DMS153 (cell line): ENCODE measurements at places on chromosomes 1 and 21.

- DNase-seq, result no peak
Observed at GRCh38 chr1:158053276-158053675, 59.8 kb downstream of the KIRREL1 start.

DNA sequence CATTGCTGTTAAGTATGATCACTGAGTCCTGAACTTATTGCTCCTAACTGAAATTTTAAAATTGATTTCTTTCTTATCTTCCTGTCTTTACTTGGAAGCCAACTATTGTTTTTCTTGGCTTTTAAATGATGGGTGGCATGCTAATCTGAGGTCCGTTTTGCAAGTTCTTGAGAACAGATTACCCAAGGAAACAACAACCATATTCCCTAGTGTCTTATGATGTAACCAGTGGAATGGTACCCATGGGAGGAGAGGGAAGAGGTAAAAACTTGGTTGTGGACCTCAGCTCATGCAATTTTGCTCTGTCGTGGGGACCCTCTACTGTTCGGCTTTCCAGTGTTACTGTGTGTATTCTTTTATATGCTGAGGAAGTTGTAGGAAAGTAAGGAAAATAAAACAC is 454.8 kb upstream of the ADAMTS5 start:
- DNase-seq, result no peak

GRCh38 chr1:58903514-58904298 is 119.9 kb upstream of the JUN start:
- peak; percentile 73 for DNase-seq

DNA sequence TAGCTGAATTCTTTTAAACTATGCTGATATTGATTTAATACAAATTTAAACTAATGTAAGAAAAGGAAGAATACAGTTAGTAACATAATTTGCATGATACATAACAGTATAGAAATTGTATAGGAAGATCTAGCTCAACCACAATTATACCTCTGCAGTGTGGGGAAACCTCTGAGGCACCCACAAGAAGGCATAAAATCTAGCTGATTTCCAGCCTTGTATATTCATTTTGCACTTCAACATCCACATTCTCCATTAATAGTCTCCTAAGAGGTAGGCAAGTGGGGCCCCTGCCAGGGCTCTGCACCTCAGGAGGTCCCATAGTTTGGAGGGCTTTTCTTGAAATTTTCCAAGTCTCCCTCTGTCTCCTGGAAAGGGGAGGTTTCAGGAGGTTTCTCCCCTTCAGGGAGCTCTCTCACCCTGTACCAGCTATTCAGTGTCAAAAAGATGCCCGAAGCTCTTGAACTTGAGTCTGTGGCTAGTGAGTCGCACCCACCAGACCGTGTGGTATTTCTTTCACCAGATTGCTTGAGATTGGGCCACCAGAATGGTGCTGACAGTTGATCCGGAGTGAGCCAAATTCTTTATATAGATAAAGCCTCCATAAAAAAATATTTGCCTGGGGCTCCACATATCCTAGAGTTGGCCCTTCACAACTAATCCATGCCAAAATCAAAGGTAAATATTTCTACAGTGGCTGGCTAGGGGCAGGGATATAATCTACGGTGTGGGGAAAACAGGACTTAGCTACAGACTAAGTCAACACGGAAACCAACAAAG is 108.2 kb downstream of the TIAM1 start:
- peak; percentile 74 for DNase-seq

- no peak for DNase-seq
Observed at GRCh38 chr1:11693024-11693590, 1.6 kb downstream of the DRAXIN start.

- no peak for DNase-seq
Observed at GRCh38 chr1:55154616-55155015, 60.5 kb downstream of the USP24 start.

GRCh38 chr1:107593501-107594209 is 371.3 kb downstream of the VAV3 start:
- DNase-seq, result no peak

GRCh38 chr21:41458121-41458520 is 32.1 kb downstream of the MX1 start:
- no peak for DNase-seq

DNA sequence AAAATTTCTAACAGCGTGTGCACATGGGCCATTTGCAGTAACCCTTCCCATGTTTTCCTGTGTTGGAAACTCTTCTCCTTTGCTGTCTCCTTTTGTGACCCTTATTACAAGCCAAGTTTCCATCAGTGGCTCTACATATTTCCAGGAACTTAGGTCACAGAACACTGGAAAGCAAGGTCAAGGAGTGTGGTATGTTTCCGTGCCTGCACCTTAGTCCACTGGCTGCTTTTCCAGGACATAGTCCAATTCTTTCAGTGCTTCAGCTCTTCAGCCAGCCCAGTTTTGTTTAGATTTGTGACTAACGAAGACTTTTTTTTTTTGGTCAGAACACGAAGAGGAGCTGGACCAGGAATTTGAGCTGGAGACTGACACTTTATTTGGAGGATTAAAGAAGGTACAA is 33.8 kb downstream of the HHAT start:
- no peak for DNase-seq

- no peak for DNase-seq
Observed at GRCh38 chr1:113947388-113948107, 18.4 kb downstream of the HIPK1 start.

DNA sequence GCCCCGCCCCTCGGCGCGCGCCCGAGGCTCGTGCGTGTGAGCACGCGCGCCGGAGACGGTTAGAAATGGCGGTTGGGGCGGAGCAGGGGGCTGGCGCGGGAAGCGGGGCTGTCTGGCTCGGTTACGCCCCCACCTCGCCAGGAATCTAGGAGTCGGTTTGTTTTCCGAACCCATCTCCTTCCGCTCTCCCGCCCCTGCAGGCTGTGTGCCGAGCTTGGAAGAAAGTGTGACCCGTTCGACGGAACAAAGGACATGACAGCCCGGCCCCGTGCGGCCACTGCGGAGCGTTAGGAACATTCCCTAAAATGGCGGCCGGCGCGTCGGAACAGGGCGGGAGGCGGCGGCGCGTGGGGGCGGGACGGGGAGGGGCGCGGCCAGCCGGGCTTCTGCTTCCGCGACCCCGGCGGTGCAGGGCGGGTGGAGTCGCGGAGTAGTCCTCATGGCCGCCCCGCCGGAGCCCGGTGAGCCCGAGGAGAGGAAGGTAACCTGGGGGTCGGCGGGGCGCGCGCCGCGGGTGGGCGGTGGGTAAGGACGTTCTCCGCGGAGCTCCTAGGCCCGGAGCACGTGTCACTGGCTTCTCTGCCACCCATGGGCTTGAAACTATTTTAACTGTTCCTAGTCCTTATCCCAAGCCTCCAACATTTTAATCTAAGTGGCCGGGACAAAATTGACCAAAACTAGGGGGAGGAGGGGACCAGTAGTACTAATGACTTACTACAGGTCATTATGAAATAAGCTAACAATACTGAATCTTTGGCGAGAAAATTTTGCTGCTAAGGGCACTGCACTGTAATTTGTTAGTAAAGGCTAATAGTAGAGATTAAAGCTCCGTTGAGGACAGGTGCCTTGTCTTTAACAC is at the start of gene COX20:
Gene COX20 (plus strand): TSS at position 383 of the 859 bp plus-strand sequence. CDS start 57 bp downstream, at position 440.
- DNase-seq, result peak; percentile 94

DNA sequence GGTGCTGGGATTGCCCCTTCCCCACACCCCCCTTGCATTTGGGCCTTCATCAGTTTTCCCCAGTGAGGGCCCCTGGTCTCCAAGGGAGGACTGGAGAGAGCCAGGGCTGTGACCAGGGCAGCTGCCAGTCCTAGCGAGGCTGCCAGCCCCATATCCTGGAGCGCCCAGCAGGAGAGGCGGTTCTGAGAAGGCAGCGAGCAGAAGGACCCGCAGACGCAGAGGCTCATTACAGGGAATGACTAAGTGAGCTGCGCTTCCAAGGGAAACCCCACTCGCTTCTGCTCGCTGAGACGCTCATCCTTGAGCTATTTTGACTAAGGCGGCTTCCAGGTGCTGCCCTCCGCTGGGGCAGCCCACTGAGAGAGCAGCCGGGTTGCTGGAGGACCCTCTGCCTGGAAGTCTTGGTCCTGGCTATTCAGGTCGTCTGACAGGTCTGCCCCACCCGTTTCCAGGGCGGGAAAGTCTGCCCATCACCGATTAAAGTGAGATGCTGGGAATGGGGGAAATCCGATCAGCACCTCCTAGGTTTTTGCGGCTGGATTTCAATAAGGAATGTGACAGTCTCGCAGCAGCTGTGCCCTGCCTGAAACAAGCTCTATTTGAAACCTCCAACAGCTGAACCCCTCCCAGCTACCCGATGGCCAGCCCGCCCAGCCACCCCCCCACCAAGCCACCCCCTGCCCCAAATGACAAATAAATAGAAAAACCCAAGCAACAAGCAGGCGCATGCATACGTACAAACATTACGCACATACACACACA is 2.8 kb downstream of the KCNN3 start:
- no peak for DNase-seq

DNA sequence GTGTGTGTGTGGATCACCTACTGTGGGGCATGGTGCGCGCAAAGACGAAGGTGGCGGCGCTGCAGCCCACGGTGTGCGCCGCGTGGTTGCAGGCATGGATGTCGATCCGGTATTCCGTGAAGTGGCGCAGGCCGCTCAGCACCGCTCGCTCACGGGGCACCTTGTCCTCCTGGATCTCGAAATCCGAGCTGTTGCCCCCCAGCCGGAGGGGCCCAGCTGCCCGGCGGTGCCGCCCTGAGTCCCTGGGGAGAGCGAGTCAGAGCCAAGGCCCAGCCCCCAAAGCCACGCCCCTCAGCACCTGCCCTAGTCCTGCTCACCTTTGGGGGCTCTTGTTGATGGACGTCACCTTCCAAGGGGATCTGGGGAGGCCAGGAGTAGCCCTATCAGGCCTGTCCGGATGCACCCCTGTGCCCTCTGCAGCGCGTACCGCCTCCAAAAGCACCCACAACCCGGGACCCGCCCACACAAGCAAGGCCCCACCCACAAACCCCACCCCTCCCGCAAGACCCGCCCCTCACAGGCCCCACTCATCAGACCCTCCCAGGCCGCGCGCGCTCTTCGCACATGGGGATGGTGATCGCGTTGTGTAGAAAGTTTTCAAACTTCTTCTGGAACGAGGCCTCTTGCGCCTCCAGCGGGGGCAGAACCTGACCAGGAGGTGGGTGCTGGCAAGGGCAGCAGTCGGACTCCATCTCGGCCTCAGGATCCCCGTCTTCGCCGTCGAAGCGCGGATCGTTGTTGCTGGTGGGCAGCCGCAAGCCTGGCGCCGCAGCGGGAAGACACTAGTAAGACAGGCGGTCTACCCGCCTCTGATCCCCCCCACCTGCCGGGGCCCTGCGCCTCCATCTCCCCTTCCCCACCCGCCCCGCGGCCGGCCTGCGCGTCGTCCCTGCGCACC is 13.6 kb downstream of the INSRR start:
- DNase-seq, result no peak

DNA sequence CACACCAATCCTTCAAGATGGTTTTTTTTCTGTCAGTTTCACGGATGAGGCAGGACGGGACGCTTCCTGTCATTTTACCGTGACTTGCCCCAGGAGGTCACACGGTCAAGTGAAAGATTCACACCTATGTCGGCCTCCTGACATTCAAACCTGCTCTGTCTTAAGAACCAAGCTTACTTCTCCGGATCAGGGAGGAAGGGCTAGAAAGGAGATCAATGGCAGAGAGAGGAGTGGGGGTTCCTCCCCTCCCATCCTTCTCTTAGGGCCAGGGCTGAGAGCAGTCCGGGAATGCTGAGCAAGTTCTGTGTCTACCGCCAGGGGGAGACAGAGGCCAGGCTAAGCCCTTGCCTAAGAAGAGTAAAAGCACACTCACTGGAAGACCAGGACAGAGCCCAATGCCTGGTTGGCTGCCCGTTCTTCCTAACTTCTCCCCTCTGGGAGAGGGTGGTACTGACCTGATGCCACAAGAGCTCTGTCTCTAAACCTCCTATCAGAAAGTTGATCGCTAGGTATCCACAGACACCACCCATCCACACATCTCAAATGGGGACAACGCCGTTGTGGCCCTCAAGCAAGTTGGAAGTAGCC is 1.1 kb upstream of the PPM1J start:
- peak; percentile 73 for DNase-seq

- no peak for DNase-seq
Observed at GRCh38 chr1:8047686-8048445, 21.8 kb upstream of the ERRFI1 start.

DNA sequence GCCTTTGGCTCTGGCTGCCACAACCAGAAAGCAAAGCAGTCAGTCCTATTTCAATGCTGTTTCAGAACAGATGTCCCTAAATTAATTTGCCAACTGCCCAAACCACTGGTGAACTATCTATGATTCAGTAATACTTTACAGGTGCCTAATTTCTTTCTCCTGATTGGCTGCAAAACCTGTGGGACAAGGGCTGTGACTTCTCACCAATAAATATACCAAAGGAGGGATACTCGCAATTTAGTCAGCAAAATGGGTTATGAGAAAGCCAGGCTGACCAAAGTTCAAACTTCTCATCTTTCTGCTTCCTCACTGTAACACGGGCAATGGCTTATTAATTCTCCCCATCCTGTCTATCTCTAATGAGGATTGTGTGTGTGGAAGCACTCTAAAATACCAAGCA is 12.8 kb downstream of the GPN2 start:
- no peak for DNase-seq

- DNase-seq, result no peak
Observed at GRCh38 chr21:34131586-34131985, 58.2 kb downstream of the MRPS6 start.

- DNase-seq, result no peak
Observed at GRCh38 chr1:10431070-10431730, 967 bp downstream of the CENPS start.

DNA sequence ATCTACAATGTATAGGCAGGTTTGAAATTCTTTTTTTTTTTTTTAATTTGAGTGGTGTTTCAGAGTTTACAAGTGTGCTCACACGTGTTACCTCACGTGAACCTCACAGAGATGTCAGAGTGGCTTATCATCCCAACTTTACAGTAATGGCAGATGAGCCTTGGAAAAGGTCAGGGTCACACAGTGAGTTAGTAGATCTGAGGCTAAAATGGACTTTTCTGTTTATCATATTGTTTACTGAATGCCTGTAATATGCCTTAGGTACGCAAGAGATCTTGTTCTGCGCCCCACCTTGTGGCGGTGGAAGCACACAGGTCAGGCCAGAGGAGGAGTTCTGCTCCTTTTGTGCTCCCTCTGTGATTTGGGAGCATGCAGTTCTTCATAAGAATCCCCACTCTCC is 80.0 kb downstream of the DYRK1A start:
- DNase-seq, result no peak

DNA sequence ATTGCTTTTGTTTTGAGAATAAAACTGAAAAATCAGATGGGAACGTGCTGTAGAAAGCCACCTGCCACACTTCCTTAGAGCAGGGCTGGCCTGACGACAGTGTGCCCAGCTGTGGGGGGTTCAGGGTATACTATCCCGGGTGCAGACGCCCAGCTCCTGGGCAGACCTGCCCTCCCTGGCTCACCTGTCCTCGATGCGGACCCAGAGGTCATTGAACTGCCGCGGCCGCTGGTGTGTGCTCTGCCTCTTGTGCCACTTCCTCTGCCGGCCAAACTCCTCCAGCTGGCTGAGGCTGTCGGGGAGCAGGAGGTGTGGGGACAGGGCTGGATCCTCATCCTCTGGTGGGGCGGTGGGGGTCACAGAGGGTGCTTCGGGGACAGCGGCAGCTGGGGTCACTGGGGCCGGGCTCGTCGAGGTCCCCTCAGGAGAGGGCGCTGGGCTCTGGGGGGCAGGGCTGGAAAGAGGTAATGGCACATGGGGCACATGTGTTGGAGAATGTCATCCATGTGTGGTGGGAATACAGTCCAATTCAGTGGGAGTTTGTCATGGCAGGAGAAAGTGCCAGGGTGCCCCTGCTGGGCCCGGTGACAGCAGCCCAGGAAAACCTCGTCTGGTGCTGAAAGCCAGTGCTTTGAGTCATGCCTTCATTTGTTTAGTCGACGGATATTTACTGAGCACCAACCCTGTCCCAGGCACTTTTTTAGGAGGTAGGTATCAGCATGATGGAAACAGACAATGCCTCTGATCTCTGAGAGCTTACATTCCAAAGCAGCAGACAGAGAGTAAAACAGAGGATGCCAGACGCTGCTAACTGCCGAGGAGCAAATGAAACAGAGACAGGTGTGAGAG is 222.0 kb downstream of the TRABD2B start:
- DNase-seq, result no peak
